ENCODE measurements at places on chromosomes 5 and 9.

- DNase-seq = no peak
Observed at GRCh38 chr5:138334867-138335447, 3.1 kb upstream of the FAM53C start.

DNA sequence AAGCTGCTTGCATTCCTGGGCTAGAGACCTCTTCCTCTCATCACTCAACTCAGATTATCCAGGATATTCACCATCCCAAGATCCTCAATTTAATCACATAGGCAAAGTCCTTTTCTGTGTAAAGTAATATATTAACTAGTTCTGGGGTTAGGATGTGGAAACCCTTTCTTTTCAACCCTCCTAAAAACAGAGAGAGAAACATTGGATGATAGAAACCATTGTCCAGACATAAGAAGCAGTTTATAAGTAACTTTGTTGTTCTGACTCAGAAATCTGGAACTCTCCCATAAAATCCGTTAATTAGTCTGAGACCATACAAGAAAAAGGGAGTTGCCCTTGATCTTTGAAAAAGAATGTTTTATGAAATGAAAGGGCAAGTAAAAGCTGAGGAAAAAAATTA is 817.1 kb upstream of the CDH9 start:
- DNase-seq = no peak

DNA sequence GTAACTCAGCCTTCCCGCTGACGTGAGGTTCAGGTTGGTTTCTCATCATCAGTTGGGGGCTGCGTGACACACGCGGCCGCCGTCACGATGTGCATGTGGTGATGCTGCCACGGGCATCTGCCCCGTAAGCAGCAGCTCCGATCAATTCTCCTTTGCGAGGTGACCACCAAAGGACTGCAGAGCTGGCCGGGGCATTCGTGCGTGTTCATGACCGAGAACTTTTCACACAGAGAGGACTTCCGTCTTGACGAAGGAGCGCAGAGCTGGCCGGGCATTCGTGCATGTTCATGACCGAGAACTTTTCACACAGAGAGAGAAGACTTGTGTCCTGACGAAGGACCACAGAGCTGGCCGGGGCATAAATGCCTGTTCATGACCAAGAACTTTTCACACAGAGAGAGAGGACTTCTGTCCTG is 3.8 kb upstream of the LCN1 start:
- no peak for DNase-seq

GRCh38 chr5:133367984-133368383 is 244.4 kb downstream of the FSTL4 start:
- no peak for DNase-seq

DNA sequence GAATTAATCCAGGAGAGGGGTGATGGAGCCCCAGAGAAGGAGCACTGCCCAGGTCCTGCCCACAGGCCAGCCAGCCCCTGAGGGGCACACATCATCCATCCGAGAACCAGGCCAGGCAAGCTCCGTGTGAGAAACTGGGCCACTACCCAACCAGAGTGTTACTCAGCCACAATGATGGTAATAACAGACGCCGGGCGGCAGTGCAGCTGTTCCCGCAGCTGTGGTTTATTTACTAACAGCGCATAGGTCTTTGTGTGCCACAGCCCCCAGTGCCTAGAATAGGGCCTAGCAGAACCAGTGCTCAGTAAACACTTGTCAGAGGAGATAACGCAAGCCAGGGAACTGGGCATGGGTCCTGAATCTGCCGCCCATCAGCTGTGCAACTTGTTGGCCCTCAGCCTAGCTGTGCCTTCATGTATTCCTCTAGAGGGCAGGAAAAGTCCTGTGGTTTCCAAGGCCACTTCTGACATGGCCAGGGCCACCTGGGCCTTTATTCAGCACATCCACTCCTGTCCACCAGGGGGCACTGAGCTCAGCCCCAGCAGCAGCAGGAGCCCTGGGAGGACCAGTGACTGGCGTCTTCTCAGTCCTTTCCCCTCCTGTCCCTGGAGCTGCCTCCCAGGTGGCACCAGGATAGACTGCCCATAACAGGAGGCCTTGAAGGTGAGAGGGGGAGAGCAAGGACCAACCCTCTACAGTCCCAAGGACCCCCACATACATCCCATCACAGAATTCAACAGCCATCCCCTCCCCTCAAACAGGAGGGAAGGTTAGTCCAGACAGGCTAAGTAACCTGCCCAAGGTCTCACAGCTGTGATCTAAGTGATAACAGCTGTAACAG is 2.1 kb downstream of the MXD3 start:
- DNase-seq = no peak

GRCh38 chr5:171599957-171600612 is 180.6 kb downstream of the FGF18 start:
- DNase-seq = no peak

DNA sequence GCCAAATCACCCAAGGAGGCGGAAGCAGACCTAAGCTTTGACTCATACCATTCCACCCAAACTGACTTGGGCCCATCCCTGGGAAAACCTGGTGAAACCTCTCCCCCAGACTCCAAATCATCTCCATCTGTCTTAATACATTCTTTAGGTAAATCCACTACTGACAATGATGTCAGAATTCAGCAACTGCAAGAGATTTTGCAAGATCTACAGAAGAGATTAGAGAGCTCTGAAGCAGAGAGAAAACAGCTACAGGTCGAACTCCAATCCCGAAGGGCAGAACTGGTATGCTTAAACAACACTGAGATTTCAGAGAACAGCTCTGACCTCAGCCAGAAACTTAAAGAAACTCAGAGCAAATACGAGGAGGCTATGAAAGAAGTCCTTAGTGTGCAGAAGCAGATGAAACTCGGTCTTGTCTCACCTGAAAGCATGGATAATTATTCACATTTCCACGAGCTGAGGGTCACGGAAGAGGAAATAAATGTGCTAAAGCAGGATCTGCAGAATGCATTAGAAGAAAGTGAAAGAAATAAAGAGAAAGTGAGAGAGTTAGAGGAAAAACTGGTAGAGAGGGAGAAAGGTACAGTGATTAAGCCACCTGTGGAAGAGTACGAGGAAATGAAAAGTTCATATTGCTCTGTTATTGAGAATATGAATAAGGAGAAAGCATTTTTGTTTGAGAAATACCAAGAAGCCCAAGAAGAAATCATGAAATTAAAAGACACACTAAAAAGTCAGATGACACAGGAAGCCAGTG is 15.8 kb upstream of the TTC23L start:
- DNase-seq = no peak

- no peak for DNase-seq
Observed at GRCh38 chr9:35564658-35565061, 40.4 kb upstream of the TESK1 start.

GRCh38 chr9:134472256-134472655 is 146.0 kb downstream of the RXRA start:
- no peak for DNase-seq

DNA sequence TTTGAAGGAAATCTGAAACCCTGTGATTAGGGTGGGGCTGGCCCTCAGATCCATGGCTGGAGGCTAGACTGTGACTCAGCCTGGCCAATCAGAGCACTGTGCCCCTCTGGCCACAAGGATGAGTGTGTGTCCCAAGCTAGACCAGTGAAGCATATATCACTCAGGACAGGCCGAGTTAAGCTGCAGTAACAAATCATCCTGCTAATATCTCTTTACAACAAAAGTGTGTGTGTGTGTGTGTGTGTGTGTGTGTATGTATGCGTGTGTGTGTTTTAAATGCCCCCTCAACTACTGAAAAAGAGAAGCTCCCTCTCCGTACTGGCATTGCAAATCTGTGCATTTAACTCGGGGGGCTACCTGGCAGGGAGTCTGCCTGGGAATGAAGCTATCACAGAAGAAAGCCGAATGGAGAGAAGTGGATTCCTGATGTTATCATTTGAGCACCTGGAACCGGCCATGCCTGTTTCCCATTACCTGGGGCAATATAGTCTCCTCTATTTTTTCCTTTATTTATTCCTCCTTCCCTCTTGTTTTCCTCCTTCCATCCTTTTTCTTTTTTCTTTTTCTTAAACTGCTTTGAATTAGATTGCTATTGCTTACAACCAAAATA is 25.6 kb downstream of the STC2 start:
- DNase-seq = no peak

DNA sequence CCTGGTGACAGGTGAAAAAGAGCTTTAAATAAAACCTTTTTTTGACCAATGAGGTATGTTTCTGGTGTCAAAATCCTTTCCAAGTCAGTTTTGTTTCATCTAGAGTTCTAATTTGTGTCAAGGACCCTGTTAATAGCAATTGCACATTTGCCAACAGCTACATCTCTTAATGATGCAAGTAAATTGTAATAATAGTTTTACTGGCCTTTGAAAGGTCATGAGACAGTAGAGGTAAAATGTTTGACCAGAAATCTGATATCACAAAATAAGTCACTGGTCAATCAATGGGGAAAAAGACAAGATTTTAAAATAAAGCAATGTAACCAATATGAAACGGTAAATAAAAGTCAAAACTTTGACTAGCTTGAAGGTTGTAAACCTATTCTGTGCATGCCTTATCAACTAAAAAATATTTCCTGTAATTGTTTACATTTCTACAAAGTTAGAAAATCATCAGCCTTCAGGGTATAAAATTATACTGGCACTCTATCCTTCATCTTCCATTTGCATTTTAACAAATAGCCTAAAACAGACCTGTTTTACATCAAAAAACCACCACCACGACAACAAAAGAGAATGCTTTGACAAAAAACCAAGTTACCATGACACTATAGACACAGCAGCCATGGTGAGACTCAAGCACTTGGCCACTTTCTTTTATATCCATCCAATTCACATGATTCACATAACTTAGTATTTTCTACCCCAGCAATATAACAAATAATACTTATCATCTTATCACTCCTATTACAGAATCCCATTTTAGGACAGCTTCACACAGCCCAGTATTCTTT is 3.0 kb downstream of the NADK2 start:
- DNase-seq = no peak

- no peak for DNase-seq
Observed at GRCh38 chr9:19946441-19947109, 157.7 kb upstream of the SLC24A2 start.

GRCh38 chr5:80181618-80182211 is 74.1 kb downstream of the SERINC5 start:
- DNase-seq = peak; percentile 78

GRCh38 chr5:7927466-7928375 is 58.8 kb downstream of the MTRR start:
- DNase-seq = peak; percentile 4

- no peak for DNase-seq
Observed at GRCh38 chr9:11471321-11471720, 858.5 kb upstream of the PTPRD start.

- no peak for DNase-seq
Observed at GRCh38 chr5:124865603-124866354, 119.3 kb upstream of the ZNF608 start.

GRCh38 chr5:56433039-56433617 is 200.0 kb upstream of the ANKRD55 start:
- DNase-seq = no peak

GRCh38 chr5:161535762-161536161 is 10.8 kb downstream of the GABRB2 start:
- DNase-seq = no peak

DNA sequence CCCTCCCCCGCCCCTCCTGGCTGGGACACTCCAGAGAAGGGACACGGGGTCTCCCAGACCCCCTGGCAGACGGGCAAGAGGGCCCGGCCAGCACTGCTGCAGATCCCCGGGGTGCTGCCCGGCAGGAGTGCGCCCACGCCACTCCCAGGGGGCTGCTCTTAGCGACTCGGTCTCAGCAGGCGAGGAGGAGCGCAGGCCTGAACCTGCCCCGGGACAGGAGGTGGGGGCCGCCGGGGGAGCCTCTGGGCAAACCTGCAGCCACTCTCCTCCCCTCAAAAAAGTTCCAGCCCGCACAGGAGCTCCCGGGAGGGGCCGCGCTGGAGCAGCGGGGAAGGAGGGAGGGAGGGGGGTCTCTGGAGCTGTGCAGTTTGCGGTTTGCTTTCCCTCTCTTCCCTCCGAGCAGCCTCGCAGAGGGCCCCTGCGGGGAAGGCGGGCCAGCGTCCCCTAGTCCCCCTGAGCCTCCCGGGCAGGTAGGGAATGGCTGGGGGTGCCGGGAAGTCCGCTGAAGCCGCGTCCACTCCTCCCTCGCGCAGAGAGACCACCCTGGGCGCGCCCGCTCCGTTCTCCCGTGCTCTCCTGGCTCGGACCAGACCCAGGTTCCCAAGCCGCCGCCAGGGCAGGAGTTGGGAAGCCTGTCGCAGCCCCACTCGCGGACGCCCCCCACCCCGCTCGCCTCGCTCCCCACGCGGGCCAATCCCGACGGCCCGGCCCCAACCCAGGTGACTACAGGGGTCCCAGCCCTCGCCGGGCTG is 44.2 kb downstream of the NACC2 start:
- no peak for DNase-seq

GRCh38 chr5:58248221-58248620 is 211.7 kb downstream of the PLK2 start:
- DNase-seq = no peak

DNA sequence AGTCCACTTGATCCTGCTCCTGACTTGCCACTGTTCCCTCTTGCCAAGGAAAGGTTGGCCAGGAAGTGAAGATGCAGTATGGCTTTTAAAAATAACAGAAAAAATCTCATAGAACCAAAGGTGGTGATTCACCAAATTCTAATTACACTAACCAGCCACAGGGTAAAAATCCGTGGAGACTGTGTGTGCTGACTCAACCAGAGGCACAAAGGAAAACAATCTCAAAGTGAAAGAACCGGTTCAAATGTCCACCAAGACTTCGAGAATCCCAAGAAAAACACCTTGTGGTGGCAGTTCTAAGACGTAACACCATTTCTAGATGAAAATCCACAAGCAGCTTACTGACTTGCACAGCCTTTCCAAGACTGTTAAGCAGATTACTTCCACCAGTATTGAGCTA is 279.1 kb downstream of the TLE1 start:
- no peak for DNase-seq

- DNase-seq = no peak
Observed at GRCh38 chr9:105880517-105880916, 186.2 kb downstream of the TMEM38B start.

DNA sequence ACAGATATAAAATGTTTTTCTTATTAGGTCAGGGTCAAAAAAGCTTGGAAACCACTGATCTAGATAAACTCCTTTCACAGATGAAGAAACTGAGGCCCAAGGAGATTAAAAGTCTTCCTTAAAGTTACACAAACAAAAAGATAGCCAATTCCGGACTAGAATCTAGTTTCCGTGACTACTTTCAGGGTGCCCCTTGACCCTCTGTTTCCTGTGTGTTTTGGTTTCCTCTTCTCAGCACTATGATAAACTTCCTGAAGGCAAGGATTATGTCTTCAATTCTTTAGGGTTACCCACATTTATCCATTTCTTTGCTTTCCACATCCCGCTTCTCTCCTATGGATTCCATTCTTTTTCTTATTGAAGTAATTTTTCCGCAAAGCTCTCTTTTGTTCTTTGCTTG is 83.1 kb downstream of the ADAMTS12 start:
- no peak for DNase-seq

DNA sequence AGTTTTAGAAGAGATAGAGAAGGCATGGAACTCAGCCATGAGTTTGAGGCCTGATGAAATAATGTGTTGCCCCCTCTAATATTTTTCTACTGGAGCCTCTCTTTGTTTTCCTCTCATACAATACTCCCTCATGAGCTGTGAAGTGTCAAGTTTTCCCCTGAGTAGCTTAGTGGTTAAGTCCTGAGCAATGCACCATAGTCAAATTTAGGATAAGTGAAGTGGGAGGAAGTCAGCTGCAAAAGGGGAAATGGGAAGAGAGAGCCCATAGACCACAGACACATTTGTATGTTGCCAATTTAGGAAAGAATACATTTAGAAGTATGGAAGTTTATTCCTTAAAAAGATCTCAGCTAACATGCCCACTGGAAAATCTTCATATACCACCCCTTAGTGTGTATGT is 171.5 kb upstream of the NREP start:
- DNase-seq = no peak
